Large intestine (tissue), 12 donors: ENCODE measurements at places on chromosomes 12 and 14. TPM values are rescaled to one million over a fixed set of nuclear protein-coding genes. Genes with fewer than 3 reads are reported as not detected.
A peak's percentile ranks its signal among the peaks of the same experiment; 100 is the strongest.

DNA sequence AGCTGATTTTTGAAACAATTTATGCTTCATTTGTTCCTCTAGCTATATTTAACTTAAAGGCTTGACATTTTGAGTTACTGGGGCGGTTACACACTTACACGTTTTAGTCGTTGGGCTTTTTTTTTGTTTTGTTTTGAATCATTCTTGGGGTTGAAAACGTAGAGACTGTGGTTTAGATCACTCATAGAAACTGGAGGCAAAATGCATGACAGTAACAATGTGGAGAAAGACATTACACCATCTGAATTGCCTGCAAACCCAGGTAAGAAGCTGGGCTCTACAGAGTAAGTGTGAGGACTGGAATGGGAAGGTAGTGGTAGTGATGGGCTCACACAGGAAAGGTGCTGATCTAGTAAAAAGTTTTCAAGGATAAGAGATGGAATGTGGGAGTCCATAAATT, at the start of gene CLEC2D:
CLEC2D (plus strand) TSS at position 180 of the 400 bp plus-strand sequence; CDS start at position 202, 22 bp downstream.
- DNase-seq = no peak

DNA sequence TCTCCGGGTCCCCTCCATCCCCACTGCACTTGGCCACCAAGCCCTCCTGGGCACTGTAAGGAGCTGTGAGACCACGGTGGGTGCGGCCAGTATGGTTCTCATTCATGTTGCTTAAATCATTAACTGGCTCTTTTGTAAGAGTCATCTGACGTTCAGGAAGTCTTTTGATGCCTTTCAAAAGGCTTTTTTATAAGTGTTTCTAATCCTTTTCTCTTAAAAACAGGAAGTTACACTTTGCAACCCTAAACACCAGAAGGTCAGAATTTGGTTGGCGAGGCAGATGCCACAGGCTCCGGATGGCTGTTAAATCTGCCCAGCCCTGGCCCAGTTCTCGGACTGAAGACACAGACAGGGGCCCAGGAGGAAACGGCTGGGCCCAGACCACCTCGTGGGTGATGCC, 26.1 kb upstream of the DIO3 start:
- peak; percentile 59 for DNase-seq

DNA sequence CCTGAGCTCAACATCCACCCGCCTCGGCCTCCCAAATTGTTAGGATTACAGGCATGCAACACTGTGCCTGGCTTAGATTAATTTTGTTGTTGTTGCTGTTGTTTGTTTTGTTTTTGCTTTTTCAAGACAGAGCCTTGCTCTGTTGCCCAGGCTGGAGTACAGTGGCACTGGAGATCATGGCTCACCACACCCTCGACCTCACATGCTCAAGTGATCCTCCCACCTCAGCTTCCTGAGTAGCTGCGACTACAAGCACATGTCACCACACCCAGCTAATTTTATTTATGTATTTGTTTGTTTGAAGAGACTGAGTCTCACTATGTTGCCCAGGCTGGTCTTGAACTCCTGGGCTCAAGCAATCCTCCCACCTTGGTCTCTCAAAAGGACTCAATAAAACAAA, 26.7 kb downstream of the CRY1 start:
- no peak for DNase-seq

Gene DAO
- not detected for polyA plus RNA-seq

Gene KIF5A
- 12.3 TPM for polyA plus RNA-seq

Gene TAS2R9
- polyA plus RNA-seq = not detected

Gene GZMB
- 1.3 TPM for polyA plus RNA-seq

Gene IAPP
- polyA plus RNA-seq = 0.10 TPM

- no peak for DNase-seq
Measured at GRCh38 chr12:131535779-131536178, 175.1 kb upstream of the SFSWAP start.

DNA sequence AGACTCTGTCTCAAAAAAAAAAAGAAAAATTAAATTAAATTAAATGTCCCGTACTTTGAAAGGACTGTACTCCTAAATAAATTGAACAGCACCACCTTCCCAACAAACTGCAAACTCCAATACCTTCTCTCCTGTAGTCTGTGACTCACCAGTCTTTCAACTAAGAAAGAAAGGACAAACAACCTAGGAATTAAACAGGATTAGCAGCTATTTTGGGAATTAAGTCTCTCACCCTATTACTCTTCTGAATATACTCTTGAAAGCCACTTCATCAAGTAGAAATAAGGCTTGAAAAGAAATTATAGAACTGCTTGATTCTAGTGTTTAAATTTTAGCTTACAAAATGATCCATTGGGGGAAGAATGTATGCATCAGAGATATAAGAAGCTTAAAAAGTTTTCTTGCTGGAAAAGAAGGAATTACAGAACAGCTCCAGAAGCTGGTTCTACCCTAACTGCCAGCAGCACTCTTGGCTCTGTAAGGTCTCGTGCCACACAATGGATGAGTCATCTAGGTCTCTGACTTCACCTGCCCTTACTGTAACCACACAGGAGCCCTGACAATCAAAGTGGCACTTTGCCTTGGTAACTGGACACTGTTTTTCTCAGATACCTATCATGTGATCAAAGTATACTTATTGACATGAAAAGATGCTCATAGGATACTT, 57.0 kb upstream of the CERS5 start:
- DNase-seq = peak; percentile 46

GRCh38 chr12:121443193-121443870, 43.4 kb downstream of the RNF34 start:
- DNase-seq = peak; percentile 71

GRCh38 chr14:35355981-35356841, 48.3 kb downstream of the NFKBIA start:
- DNase-seq = peak; percentile 95

GRCh38 chr14:105118646-105119407, 49.7 kb downstream of the JAG2 start:
- DNase-seq = no peak
